Globus pallidus (tissue), 1 donor: ENCODE measurements at places on chromosomes 11 and 22.
A peak's percentile ranks its signal among the peaks of the same experiment; 100 is the strongest.

DNA sequence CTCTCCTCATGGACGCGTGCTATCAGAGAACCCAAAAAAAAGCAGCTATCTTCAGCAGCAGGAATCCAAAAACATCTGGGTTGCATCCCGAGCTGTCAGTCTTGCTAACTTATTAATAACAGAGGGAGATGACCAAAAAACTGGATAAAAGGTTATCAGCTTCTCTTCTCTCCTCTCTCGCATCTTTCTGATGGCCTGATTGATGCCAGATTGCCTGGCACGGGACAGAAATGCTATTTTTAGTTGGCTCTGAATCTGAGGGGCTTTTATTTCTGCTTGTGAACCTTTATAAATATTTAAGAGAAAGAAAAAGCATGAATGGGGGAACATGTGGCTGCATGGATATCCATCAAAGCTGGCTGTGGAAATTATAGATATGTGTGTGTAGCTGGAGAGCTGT, 230.3 kb downstream of the ETS1 start:
- no peak for DNase-seq

GRCh38 chr22:47278655-47279054, 516.2 kb downstream of the TBC1D22A start:
- DNase-seq = no peak

- no peak for DNase-seq
These were observed 5.8 kb upstream of the PAMR1 start for GRCh38 chr11:35531246-35531645.

DNA sequence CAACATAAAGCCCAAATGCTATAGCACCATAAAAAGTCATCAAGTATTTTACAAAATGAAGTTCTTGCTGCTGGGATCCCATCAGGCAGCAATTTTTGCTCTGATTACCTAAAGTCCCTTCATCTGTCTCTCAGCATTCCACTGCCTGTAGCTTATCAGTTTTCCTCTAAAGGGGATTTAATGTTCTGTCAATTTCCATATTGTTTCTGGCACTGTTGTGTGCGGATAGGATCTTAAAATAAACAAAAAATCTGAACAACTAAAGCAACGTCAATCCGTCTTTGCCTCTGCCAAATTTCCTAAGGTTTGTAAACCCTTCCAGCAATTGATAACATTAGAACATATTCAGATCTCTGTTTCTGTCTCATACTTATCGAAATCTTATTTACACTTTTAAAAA, 1126.3 kb upstream of the RAG2 start:
- DNase-seq = no peak

GRCh38 chr11:128575961-128576350, 11.4 kb downstream of the ETS1 start:
- no peak for DNase-seq

DNA sequence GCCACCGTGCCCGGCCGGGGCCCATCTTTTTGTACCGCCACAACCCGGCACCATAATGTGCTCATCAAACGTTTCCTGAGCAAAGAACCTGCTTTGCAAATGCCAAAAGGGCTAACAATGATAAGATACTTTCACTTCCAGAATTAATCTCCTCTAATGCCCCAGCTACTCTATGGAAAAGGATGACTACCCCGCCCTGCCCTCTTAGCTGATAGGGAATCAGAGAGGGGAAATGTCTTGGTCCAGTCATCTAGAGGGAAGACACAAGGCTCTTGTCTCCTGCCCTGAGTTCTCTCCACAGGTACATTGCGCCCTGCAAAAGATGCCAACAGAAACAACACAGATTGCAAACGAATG, 586 bp downstream of the TTLL1 start:
- DNase-seq = no peak

- no peak for DNase-seq
These were observed 29.2 kb downstream of the A4GALT start for GRCh38 chr22:42691440-42691839.

DNA sequence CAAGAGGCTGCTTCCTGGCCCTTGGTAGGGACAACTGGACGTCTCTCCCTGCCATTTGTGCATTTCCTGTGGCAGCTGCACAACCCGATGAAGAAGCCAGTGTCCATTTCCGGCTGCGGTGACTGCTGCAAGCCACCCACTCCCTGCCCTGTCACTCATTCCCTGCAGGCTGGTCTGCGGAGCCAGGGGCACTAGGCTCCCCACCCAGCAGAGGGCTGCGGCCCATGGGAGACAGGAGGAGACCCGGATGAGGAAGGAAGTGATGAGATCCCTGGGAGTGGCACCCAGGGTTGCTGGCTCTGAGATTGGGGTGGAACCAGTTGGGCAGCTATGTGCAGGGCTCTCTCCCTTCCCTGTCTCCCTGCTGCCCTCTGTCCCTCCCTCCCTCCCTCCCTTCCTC, 10.0 kb upstream of the MYRF start:
- DNase-seq = no peak

GRCh38 chr22:27895600-27895999, 23.5 kb downstream of the PITPNB start:
- no peak for DNase-seq

DNA sequence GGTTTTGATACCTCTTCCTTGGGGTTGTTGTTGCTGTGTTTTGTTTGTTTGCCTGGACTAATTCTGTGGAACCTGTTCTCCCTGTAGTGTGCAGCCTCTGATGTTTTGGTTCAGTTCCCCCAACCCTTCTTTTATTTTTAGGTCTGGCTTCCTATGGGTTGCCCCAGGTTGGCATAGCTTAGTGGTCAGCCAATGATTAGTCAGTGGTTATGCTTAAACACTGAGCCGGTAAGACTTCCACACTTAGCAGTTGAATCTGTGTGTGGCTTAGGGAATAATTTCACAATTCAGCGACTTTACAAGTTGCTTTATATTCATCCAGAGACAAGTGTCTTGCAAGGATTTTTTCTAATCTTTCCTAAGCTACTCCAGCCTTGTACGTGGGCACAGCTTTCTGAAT, 78.6 kb upstream of the CLPB start:
- DNase-seq = no peak

GRCh38 chr22:27799015-27799826, 2.3 kb downstream of the MN1 start:
- DNase-seq = no peak

DNA sequence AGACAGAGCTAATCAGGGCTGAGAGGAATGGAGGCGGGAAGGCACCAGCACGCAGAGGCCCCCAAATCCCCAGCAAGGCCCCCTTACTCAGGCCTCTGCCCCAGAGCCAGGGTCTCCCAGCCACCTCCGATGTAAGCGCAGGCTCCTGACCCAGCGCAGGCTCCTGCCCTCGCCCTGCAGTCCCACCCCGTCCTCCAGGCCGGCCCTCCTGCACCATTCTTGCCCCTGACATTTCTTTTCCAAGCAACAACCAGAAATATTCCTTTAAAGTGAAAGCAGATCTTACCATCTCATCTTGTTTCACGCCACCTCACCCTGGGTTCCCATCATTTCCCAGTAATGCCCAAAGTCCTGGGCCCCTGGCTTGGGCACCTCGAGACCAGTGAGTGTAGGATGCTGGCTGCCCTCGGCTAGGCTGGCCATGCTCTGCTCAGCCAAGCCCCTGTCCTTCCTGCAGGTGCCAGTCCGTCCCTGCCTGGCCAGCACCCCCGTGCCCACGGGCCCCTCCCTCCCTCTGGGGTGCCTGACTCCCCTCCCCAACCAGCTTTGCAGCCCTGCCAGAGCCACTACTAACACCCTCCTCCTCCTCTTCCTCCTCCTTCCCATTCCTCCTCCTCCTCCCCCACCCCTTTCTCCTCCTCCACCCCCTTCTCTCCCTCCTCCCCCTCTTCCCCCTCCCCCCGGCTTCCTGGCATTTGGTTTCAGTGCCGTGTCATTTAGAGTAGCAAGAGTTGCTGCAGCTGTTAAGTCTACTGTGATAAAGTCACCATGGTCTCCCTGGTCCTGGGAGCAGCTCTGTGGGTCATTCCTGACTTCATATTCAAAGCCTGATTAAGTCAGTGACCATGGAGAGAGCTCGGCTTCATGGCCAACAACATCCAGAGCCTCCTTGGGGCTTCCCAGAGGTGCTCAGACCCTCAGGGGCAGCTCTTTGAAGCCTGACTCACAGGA, 78.7 kb downstream of the PIWIL3 start:
- no peak for DNase-seq

DNA sequence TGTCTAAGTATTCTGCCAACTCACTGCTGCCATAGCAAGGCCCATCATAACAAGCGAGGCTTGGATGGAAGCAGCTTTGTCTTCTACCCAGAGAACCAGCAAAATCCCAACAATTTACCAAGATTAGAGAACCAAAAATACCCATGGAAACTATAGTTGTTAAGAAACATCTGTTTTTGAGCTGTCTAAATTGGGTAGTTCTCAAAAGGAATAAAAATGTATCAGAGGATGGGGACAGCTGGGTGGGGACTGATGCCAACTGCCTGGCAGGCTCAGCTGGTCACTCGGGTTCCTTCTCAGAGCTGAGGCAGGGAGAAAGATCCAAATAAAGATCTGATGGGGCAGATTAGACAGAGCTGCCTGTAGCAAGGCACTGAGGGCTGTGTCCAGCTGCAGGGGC, 85.9 kb upstream of the GRK3 start:
- no peak for DNase-seq

- no peak for DNase-seq
These were observed 1.9 kb upstream of the DBX1 start for GRCh38 chr11:20161923-20162744.

GRCh38 chr11:59802639-59803176, 7.9 kb downstream of the MRPL16 start:
- DNase-seq = peak; percentile 76

GRCh38 chr22:22881116-22882000, 6.3 kb upstream of the IGLL5 start:
- no peak for DNase-seq

DNA sequence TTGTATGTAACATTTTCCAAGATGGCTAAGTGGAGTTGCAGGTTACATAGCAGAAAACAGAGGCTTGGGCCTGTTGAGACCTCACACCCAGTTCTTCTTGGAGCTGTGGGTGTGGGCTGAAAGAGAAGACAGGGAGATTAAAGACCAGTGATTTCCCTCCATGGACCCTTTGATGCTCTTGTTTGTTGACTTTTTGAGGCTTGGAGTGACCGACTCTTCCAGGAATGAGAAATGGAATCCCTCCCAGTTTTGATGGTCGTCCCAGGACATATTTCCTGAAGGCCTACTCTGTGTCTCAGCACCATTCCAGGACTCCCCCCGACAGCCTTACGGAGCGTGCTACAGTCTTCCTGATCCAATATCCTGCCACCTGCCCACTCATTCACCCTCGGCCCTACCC, 96.9 kb downstream of the PTPRJ start:
- DNase-seq = no peak

GRCh38 chr22:48605856-48606481, 1221.7 kb downstream of the BRD1 start:
- DNase-seq = no peak

DNA sequence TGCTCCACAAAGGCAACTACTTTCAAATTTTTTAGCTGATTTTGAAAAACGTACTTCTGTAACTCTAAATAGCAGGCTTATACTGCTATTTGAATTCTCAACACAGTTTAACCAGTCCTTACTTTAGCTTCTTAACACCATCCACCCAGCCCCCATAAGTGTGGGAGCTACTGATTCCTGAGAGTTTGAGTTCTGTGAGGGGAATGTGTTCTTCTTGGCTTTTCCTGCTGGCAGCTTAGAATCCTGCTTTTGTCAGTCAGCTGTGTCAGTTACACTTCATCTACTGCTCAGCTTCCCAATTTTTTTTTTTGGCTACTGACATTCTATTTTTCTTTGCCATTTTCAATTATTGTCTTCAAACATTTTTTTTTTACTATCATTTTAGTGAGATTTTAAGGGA, 440.4 kb downstream of the INSC start:
- DNase-seq = no peak

- DNase-seq = no peak
These were observed 688.5 kb downstream of the TBC1D22A start for GRCh38 chr22:47450876-47451475.

- no peak for DNase-seq
These were observed 151.3 kb downstream of the ST3GAL4 start for GRCh38 chr11:126506789-126507188.

DNA sequence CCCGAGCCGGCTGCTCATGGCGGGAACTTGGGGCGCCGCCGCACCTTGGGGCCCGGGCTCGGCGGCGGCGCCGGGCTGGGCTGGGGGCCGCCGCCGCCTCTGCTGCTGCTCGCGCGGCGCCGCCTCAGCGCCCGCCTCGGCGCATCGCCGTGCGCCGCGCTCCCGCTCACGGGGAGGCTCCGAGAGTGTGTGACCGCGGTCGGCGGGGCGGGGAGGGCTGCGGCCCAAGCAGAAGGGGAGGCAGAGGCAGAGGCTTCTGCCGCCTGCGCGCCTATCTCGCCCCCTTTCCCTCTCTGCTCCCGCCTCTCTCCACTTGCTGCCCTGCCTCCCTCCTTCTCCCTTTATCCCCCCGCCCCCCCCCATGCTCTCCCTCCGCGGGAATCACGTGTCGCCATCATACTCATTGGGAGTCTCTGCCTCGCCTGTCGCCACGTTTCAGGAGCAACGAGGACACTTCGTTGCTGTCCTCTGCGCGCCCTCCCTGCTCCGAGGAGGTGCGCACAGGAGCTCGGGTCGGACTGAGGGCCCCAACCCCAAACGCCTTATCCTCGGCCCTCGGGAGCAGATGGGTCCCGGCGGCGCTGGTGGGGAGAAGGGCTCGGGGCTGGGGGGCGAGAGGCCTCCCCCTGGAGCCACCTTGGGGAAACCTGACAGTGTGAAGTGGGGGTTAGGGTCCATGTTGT, at the start of gene GUCY1A2:
Gene GUCY1A2 (minus strand): TSS at position 258 of the 683 bp plus-strand sequence. CDS start 421 bp downstream, outside the sequence.
- peak; percentile 55 for DNase-seq
